ENCODE measurements at places on chromosomes 1 and 21.
A peak's percentile ranks its signal among the peaks of the same experiment; 100 is the strongest.

DNA sequence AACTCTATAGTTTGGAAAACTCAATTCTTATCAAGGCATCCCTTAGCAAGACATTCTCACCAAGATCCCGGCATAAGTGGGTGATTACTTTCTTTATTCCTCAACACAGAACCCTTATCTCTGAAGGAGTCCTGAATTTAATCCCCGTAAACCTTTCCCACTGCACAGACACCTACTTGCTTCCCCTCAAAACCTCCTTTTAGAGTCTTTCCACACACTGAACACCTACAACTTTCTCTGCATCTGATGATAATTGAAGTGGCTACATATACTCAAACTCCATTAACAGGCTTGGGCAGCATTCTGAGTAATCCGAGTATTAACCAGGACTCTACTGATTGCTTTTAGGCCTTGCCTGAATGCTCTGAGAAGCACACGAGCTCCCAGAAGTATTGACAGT lies 23.5 kb downstream of the PALMD start:
- DNase-seq: no peak

DNA sequence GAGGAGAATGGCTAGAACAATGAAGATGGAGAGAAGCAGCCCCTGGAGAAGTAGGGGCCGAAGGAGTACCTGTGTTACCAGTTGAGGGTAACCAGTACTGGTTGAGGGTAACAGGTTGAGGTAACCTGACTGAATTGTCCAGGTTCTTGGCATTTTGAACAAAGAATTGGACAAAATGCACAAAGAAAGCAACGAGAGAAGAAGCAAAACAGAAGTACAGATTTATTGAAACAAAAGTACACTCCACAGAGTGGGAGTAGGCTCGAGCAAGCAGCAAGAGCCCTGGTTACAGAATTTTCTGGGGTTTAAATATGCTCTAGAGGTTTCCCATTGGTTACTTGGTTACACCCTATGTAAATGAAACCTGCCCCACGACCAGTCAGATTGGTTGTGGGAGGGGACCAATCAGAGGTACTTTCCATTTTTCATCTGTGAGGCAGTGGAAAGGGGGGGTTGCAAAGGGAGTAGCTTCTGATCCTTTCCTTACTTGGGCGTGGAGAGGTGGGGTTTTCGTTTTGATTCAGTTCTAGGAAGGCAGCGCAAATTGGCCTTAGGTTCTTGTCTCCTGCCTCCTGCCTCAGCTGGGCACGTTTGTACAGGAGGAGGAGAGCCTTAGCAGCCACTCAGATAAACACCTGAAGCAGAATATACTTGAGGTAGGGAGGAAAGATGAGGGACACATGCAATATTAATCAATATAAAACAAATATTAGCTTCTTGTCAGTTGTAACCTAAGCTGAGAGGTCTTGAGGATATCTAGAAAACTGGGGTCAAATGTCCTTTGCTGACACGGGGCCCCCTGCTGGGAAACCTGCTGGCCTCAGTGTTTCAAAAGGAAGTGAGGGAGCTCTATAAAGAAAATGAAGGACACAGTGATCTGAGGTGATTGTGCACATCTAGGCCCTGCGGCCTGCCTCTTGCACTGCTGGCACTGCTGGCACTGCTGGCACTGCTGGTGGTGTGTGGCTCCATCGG lies 14.3 kb upstream of the LSM10 start:
- peak; percentile 42 for DNase-seq

DNA sequence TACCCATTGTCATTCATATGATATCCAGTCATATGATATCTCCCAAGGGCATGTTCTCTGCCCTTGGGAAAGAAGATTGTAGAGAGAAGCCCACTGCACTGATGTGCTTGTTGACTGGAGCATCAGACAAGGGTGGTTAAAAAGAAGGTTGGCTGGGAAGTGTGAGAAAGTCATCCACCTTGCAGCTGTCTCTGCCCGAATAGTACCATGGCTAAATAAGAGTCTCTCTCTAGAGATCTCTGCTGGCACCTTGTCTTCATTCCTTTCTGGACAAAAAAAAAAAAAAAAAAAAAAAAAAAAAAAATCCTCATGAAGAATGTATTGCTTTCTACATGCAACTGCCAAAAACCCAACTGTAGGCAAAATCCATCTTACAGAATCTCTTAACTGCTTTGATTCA lies 349.7 kb upstream of the ESRRG start:
- DNase-seq: no peak

- DNase-seq: no peak
Measured at GRCh38 chr1:244405856-244406255, 45.9 kb downstream of the ADSS2 start.

DNA sequence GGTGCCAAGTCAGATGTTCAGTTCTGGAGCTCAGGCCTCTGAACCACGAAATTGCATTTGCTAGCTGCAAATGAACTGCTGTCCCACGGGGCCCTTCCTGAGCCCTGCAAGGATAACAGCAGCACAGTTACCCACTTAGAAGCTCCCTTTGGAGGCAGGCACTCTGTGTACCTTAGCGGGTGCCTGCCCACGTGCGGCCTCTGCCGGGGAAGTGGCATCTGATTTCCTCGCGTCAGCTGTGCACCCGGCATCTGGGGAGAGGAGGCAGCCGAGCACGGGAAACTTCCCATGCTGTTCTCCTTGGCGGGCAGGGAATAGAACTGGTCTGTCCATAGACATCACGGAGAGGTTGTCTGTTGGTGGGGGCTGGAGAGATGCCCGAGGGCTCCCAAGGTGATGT lies 148.0 kb upstream of the C1orf174 start:
- no peak for DNase-seq

GRCh38 chr1:202836623-202837403 lies 26.1 kb downstream of the PCAT6 start:
- DNase-seq: no peak

GRCh38 chr1:9784508-9785133 lies 39.1 kb downstream of the CLSTN1 start:
- DNase-seq: peak; percentile 61

- DNase-seq: no peak
Measured at GRCh38 chr21:41043014-41043413, 124.9 kb upstream of the BACE2 start.

DNA sequence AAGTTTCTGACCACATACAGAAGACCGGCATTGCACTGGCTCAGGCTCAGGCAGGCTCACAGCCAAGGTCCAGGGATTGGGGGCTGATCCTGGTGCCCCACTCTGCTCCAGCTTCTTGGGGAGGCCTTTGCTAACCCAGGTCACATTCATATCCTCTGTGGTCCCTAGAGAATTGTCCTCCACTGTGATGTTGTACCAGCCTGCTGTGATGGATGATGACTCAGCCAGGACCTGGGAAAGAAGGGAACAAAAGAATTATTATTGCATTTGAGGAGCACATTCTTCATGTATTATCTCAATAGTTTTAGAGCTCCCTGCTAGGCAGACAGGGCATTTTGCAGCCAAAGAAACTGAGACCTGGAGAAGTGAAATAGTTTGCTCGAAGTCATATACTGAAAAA lies 114.3 kb upstream of the ETV3 start:
- DNase-seq: no peak

GRCh38 chr1:34982820-34983376 lies 2.2 kb downstream of the TMEM35B start:
- DNase-seq: no peak

GRCh38 chr1:67691712-67692111 lies 6.7 kb downstream of the GADD45A start:
- DNase-seq: no peak

DNA sequence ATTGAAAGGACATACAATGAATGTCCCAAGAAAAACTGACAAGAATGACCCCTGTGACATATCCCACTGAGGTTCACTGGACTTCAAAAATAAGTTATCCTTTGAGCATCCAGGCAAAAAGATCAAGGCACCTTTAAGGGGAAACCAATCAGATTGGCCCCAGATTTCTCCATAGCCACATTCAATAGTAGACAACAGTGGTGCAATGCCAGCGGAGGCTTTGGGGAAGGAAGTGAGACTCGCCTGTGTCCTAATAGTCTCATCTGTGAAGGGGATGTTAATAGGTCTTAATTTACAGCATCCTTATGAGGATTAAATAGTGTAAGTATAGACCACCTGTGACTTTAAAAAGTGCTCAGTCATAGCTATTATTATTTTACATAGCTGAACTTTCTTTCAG lies 21.5 kb downstream of the RPL5 start:
- no peak for DNase-seq

DNA sequence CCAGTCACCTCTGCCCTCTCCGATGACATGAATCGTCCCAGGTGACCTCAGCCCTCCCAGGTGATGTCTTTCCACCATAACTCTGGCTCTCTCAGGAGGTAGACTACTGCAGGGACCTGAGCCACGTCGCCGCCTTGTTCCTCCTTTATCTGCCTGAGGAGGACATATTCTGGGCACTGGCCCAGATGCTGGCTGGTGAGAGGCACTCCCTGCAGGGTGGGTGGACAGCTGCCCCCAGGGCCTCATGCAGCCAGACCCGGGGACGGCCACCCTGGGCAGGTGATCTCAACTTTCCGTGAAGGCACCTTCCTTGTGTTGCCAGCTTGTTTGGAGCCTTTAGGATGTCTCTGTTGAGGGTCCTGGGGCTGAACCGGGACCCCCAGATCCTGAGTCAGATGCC lies 13.9 kb upstream of the ZBTB17 start:
- DNase-seq: no peak

Measured in CD4-positive, alpha-beta T cell treated with Interferon alpha-2 for 1 hour (primary cell).